ENCODE measurements at places on chromosomes 3 and 15.

DNA sequence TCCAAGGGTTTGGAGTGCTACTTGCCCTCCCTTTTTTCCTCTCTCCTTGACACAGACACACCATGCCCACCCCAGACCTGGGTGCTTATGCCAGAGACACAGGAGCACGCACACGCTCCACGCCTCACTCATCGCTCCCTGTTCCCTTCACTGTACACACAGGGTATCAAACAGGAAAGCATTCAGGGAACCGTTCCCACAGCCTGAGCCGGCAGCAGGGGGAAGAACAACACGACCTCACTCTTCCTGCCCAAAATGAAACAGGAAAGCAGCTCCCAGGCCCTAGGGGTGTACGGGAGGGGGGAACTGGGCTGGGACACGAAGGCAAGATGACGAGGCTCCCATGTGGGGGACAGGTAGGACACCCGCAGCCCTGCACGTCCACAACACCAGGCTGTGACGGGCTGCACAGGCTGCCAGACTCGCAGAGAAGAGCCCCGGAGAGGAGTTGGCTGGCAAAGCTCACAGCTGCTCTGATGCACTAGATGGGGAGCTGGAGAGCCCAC, 11.2 kb downstream of the DLL4 start:
- no peak for DNase-seq

- no peak for DNase-seq
Observed at GRCh38 chr3:134516905-134517304, 31.0 kb downstream of the CEP63 start.

DNA sequence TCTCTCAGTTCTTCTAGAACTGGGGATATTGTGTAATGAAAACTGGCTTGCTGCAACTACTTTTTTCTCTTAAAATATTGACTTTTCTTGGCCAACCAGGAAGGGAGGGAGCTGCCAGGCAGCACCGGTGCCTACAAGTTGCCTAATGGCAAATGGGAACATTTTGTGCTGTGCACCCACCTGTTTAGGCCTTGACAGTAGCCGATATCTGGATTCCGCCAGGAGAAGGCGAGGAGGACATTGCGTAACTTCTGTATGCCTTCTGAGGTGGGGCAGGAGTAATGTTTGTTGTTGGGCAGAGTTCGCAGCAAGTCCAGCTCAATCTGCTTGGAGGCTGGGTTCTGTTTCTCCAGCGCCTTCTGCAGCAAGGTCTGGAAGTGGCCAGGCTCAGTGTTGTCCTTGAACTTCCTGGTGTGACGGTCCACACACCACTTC, 64.9 kb downstream of the TBC1D2B start:
- peak; percentile 52 for DNase-seq

DNA sequence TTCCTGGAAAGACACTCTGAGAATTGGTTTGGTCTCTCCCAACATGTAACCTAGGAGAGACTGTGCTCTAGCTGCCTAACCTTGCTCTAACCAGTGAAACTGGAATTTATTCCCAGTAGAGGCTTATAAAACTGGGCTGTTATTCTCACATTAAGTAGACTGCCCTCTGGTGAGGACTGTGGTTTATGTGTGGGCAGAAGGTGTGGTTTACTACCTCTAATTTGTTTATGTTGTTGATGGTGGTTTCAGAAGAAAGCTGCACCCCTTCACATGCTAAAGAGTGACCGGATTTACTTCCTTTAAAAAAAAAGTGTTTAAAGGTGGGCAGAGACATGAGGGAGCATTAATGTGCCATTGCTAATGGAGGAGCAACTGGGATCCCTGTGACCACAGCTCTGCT, 273.2 kb downstream of the MECOM start:
- peak; percentile 10 for DNase-seq

- DNase-seq: no peak
Observed at GRCh38 chr3:9295007-9295406, 45.6 kb upstream of the SRGAP3 start.

GRCh38 chr3:42148982-42149432, 57.9 kb downstream of the TRAK1 start:
- DNase-seq: peak; percentile 96

DNA sequence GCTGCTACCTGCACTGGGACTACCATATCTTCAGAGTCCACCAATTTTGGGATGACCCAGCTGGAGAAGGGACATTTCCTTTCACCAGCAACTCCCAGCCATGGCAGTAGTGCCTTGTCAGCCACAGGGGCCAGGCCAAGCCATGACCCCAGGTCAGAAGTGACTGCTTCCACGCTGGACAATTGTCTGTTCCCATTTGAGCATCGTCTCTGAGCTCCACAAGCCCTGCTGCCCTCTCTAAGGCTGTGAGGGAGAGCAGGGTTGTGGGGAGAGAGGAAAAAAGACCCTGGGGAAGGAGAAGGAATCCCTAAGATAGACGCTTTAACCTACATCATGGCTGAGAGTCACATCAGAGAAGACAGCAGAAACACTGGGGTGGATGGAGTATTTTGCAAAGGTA, 7.4 kb upstream of the RARRES1 start:
- DNase-seq: no peak

- DNase-seq: no peak
Observed at GRCh38 chr15:29471306-29471705, 201.7 kb upstream of the NSMCE3 start.

- no peak for DNase-seq
Observed at GRCh38 chr3:59308684-59309083, 258.9 kb upstream of the CFAP20DC start.

DNA sequence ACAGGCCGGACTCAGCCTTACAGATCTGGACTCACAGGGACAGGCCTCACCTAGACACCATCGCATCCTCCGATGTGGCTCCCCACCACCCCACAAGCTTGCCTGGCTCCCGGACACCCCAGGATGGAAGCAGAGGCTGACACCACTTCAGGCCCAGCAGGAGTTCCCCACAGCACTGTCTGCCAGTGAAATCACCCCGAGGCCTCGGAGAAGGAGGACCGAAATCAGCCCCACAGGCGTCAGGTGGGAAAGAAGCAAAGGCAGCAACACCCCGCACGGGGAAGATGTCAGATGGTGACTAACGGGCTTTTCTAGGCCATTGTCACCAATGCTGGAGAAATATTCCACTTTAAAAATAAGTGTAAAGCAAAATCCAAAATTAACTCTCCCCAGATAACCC, 18.6 kb downstream of the ADCY5 start:
- no peak for DNase-seq

DNA sequence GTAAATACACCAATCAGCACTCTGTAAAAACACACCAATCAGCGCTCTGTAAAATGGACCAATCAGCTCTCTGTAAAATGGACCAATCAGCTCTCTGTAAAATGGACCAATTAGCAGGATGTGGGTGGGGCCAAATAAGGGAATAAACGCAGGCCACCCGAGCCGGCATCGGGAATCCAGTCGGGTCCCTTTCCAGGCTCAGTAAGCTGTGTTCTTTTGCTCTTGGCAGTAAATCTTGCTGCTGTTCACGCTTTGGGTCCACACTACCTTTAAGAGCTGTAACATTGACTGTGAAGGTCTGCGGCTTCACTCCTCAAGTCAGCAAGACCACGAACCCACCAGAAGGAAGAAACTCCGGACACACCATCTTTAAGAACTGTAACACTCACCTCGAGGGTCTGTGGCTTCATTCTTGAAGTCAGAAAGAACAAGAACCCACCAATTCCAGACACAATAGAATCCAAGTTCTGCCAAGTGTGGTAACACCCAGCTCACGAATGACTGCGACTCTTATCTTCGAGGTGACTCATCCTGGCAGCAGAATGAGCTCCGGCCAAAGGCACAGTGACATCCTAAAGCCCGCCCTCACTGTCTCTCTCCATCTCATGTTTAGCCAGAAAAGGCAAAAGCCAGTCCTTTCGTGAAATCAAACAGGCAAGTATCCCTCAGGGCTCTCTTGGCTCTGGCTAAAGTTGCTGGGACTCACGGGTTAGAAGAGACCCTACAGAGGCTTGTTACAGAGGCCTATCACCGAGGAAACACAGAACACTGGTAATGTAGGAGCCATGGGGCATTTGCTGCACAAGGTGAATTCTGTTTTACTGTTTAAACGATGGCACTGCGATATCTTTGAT, 155.2 kb downstream of the FAM43A start:
- DNase-seq: peak; percentile 16

- DNase-seq: peak; percentile 54
Observed at GRCh38 chr15:66698318-66698961, 3.6 kb upstream of the SMAD6 start.

DNA sequence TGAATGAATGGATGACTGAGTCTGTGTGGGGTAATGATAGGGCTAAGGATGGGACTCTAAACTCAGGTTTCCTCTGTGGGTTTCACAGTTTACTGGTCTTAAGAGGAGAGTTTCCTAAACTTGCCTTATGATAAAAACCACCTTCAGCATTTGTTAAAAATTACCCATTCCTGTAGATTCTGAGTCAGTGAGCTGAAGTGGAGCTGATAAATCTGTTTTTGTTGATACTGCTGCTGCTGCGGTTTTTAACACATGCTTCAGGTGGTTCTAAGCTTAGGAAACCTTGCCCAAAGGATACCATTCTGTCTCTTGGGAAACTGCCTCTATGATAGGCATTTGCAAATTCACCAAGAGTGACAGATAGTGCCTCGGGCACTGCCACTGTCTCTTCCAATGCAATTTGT, 52.6 kb downstream of the MECOM start:
- DNase-seq: no peak

DNA sequence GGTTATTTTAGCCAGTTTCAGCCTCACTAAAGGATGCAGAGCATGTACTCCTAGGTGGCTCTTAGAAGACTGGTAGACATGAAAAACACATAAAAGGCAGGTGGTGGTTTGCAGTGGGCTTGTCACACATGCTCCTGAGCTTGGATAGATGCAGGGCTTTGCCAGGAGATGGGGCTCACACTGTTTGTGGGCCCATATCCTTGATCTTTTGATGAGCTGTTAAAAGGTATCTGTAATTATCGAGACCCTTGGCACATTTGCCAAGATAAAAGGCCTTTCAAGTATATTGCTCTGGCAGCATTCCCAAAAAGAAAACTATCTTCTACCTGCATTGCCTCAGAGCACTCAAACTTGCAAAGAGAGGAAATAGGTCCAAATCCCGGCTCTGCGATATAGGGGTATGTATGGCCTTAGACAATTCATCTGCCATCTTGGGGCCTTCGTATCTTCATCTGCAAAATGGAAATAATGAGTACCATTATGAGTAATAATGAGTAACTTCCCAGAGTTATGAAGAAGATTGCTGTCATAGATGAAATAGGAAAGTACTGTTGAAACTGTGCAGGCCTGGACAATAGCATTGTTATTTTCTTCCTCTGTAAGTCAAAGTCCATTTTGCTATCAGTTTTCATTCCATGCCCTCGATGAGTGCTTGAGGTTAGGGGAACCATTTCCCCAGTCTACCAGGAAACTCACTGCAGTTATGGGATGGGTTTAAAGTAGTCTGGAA, 172.7 kb downstream of the SYNPR start:
- DNase-seq: no peak

DNA sequence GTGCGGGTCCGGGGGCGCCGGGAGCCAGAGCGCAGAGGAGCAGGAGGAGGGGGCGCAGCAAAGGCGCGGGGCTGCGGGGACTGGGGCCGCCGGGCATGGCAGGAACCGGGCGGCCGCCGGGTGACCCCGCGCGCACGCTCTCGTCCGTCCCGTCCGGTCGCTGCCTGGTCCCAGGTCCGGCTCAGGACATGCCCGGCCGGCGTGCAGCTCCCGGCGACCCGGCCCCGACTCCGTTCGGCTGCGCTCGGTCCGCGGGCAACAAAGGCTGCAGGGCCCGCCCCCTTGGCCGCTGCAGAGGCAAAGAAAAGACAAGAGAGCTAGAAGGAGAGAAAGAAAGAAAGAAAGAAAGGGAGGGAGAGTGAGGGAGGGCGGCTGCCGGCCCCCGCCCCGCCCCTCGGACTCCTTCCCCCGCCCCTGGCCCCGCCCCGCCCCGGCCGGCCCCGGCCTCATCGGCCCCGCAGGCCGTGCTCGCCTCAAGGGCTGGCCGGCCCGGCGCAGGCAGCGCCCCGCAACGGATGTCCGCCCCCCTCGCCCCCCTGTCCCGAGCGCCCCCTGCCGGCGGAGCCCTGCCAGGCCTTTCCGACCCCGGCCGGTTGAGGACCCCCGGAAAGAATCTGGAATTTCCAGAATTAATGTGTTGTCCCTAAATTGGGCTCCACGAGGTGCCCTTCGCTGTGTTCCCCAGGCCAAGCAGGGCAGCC, at the start of gene ADAMTS7:
TSS of gene ADAMTS7 (minus strand) at position 341 of the 701 bp plus-strand sequence. CDS start at position 97, 244 bp downstream.
- DNase-seq: peak; percentile 76

- no peak for DNase-seq
Observed at GRCh38 chr15:62935300-62936081, 107.1 kb upstream of the TPM1 start.

GRCh38 chr3:46406443-46406787, 451 bp downstream of the CCR5AS start:
- DNase-seq: no peak

DNA sequence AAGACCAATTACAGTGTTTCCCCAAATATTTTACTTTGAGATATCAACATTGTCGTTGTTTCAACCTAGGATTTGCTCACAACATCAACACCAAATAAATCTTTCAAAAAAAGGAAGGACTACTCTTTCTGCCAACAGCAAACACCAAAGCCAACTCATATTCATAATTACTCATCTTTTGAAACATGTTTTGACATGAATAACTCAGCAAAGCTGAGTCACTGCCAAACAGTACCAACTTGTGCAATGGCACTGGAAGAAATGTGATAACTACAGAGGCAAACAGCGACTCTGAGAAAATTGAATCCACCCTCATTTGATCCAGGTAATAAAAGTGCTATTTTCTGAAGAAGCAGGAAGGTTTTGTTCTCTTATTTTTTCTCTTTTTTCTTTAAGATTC, 67.2 kb downstream of the PEX5L start:
- peak; percentile 51 for DNase-seq

DNA sequence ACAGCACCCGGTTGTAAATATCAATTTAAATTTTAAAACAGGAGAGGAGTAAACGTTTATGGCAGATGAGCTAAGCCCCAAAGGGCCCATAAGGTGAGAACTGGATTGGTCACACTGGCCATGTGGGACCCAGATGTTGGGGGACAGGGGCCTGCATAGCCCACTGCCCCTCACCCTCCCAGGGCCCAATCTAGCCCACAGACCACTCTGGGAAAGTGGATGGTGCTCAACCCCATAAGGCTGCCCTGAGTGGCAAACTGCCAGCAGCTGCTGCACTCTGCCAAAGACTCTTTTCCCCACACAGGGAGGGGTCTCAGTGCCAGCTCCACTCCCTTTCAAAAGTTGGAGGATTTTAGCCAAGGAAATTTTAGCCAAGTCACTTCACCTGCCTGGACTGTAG, 42.5 kb downstream of the CCDC12 start:
- no peak for DNase-seq

GRCh38 chr15:35427091-35427490, 118.9 kb downstream of the DPH6 start:
- DNase-seq: peak; percentile 93
